ENCODE measurements at places on chromosomes 13 and 19.

DNA sequence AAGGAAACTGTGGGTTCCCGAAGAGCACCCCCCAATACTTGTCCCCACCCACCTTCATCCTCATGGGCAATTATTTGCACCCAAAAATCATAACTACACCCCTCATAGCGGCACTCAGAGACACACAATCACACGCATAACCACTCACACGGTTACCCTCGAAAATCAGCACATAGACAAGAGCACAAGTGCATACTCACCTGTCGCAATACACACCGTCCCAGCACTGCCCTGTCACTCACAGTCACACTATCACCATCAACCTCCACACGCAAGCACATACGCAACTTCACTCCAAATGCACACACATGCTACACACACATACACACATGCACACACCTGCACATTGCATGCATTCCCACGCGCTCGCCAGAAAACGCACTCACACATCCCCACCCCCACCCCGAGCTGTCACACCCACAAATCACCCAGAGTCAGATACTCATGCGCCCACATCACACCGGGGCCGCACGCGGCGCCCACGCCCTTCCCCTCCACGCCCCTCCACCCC is 535 bp downstream of the COL5A3 start:
- no peak for DNase-seq

DNA sequence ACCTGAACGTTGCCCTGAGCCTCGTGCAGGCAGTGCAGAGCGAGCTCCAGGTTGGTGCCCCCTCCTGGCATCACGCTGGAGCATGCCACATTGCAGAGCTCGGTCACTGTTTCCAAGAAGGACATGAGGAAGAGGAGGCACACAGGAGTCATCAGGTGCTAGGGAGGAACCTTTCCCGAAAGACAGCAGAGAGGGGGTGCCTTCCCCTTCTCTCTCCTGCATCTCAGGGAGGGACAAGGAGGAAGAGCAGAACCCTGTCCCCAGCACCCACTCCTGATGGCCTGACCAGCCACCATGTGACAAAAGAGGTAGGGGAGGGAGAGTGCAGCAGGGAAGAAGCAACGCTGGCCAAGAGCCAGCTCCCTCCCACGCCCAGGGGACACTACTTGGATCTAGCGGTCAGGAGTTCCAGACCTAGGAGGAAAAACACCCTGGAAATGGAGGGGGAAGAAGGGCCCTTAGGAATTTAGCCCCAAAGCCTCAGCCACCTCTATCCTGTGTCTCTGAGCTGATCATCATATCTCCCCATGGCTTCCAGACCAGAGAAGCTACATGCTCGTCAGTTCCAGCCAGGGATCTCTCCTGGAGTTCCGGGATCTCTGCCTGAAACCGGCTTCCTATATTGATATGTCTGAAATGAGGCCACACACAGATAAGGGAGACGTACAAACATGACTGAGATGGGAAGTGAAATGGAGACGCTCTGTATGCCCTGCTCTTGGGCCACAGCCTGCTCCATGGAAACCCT is 17.0 kb upstream of the NAPA start:
- no peak for DNase-seq

DNA sequence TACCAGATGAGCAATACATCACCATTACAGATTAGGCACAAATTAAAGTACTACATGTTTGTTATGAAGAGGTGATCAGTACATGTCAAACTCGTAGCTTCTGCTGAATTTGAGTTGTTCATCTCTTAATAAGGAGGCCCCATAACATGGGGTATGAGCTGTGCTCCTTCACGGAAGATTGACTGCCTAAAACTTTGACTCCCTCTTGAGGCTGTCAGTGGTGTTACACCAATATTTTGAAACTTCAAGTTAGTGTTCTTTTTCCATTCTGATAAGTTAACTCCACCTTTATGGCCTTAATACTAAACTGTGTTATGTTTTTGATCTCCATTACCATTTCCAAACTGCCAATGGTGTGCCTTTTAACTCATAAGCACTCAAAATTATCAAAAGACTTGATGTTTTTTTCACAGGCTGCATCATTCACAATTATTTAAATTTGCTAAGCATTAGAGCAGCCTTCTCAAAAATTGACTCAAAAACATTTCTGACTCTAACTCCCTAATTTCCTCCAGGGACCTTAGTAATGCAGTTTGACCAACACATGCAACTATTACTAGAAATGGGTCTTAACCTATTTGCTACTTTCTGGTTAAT is 1591.5 kb downstream of the PCDH9 start:
- DNase-seq: no peak

- DNase-seq: no peak
Measured at GRCh38 chr13:74767050-74767449, 632.8 kb upstream of the KLF12 start.

DNA sequence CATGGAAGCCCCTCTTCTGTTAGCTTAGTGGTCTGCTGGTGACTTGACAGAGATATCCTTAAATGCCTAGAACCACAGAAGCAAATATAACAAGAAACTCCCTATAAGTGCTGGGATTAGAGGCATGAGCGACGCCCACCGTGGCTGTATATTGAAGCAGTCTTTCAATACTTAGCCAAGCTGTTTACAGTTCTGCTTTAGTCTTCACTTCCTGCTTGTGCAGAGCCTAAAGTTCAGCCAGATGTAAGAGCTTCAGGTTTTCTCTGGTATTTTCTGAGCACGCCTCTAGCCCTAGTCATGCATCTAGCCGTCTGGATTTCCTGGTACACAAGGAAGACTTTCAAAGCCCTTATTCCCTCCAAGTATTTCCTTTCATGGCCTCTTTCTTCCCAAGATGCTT is 28.5 kb downstream of the TRPM4 start:
- DNase-seq: no peak

GRCh38 chr19:31555634-31556215 is 206.5 kb upstream of the TSHZ3 start:
- no peak for DNase-seq

DNA sequence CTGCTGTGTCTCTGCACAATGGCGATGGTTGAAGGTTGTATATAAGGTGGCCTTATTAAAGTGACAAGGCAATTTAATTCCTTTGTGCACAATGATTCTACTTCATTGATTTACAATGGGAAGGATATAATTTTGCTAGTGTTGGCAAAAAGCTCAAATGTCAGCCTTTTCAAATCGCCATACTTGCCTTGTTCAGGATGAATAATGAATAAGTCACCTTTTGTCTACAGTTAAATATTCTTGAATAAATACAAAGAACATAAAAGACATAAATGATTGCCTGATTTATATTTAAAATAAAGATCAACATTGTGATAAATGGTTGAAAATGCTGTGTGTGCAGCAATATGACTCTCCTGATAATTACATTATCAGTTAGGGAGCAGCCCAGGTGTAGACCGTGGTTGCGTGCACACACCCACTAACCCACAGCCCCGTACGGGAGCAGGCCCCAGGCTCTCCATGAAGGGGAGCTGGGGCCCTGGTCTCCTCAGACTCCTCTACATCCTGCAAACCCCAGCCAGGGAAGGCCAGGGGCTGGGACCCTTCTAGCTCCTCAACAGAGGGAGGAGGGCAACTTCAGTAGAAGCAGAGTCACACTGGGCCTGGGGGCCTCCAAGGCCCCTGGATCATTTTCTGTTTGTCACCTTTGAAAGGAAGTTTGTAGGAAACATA is 64.9 kb downstream of the TEX29 start:
- no peak for DNase-seq
